M059J (cell line): ENCODE measurements at places on chromosomes 6 and 20.

DNA sequence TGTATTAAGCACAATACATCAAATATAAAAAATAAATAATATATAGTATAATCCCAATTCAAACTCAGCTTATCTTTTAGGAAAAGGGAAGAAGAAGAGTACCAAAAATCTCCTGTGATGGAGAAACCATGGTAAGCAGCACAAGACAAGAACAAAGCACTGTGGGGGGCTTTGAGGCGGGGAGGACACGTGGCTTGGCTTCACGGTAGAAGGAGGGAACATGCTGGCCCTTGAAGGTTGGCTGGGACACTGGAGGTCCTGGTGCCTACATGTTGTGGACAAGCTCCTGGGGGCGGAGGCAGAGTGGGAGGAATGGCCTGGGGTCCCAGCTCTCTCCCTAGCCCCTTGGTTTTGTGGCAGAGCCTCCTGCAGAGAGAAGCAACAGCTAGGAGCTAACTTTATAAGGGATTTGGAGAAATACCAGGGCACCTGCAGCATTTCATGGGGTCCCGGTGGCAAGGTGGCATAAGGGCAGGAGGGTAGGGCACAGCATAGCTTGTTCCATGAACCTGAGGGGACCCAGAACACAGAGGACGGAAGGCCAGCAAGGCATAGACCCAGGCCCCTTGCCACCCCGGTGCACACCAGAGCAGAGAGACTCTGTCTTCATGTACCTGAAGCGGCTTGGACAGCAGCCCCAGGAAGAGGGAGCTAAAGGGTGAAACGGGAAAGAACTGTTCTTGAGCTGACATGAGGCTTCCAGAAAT, 72.0 kb downstream of the LY86 start:
- DNase-seq, result no peak

DNA sequence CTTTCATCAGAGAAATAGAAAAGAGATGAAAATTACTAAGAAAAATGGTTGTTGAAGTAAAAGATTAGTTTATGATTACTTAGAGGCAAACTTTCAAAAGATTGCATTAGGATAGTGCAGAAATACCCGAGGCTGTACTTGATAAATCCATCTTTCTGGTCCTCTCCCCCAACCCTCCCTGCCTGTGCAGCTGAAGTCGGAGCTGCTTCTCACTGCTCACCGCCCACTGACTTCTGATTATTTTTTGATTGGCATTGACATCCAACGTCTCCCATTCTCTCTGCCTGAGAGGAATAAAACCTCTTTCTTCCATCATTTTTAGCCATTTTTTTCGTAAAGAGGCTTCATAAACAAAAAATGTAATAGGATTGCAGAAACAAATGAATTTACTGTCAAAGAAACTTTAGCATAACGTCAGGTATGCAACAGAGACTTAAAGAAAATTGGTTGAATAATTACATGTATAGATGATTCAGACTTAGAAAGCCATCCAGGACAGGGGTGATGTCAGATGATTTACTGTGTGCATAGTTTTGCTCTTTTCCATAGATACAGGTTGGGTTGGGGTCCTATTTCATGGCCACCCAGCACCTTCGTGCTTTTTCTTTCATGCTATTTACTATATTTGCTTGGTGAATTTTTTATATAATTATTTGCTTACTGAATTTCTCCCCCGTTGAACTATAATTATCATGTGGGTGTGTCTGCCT, 53.6 kb upstream of the EDN3 start:
- DNase-seq, result no peak

GRCh38 chr20:1616858-1617434, 2.9 kb downstream of the SIRPB1 start:
- no peak for DNase-seq

GRCh38 chr20:3222635-3223600, 13.6 kb downstream of the ITPA start:
- no peak for DNase-seq

GRCh38 chr20:47412083-47412482, 55.6 kb upstream of the ZMYND8 start:
- no peak for DNase-seq

DNA sequence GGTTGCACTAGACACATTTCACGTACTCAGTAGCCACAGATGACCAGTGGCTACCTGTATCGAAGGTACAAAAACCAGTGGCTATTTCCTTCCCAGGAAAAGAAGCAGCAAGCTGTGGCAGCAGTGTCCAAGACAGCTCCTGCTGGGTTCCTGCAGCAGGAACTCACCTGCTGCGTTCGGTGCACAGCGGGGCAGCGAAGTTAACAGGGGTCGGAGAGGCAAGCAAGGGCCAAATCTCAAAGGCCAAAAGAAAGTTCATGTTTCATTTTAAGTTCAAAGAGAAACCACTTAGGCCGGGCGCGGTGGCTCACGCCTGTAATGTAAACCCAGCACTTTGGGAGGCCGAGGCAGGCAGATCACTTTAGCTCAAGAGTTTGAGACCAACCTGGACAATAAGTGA, 26.9 kb downstream of the ASIP start:
- DNase-seq, result no peak
